ENCODE measurements at places on chromosomes 1 and 21. TPM values are rescaled to one million over a fixed set of nuclear protein-coding genes. Genes with fewer than 3 reads are reported as not detected.

SPRR1B gene
- total RNA-seq, result not detected

- no peak for DNase-seq
Observed at GRCh38 chr1:225849925-225850324, 32.3 kb downstream of the TMEM63A start.

KIF26B gene
- total RNA-seq, result 0.33 TPM

PKLR gene
- 0.13 TPM for total RNA-seq

- no peak for DNase-seq
Observed at GRCh38 chr1:11691302-11691914, at the start of gene DRAXIN. Gene DRAXIN, plus strand, starts transcription at chr1:11691710. Its CDS starts 14,549 bp downstream, at chr1:11706259.

RGS4 gene
- total RNA-seq, result 0.26 TPM

SV2A gene
- total RNA-seq, result 2.9 TPM

GRCh38 chr1:196160066-196160795 is 448.0 kb downstream of the KCNT2 start:
- DNase-seq, result no peak
